ENCODE measurements at places on chromosomes 6 and 20. TPM values are rescaled to one million over a fixed set of nuclear protein-coding genes. Genes with fewer than 3 reads are reported as not detected.

DNA sequence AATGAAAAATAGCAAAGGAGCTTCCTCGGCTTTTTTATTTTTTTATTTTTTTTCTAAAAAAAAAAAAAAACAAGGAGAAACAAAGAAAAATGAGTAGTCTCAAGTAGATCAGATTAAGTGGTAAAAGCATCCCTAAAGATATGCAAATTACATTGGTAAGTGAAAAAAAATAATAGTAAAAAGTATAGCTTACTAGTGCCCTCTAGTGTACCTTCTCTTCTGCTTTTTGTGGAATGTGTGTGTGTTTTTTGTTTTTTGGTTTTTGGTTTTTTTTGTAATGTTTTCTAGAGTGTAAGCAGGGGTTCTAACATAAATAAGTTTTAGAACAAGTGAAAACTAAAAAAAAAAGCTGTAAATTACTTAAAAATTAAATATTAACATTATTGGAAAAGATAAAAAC, 1062.0 kb downstream of the HACE1 start:
- no peak for DNase-seq

- DNase-seq = no peak
Measured at GRCh38 chr6:118419448-118420394, 128.4 kb upstream of the PLN start.

OR2H2 gene
- total RNA-seq = not detected

NR2E1 gene
- not detected for total RNA-seq

- no peak for DNase-seq
Measured at GRCh38 chr6:162526960-162527359, 200.6 kb downstream of the PRKN start.

DNA sequence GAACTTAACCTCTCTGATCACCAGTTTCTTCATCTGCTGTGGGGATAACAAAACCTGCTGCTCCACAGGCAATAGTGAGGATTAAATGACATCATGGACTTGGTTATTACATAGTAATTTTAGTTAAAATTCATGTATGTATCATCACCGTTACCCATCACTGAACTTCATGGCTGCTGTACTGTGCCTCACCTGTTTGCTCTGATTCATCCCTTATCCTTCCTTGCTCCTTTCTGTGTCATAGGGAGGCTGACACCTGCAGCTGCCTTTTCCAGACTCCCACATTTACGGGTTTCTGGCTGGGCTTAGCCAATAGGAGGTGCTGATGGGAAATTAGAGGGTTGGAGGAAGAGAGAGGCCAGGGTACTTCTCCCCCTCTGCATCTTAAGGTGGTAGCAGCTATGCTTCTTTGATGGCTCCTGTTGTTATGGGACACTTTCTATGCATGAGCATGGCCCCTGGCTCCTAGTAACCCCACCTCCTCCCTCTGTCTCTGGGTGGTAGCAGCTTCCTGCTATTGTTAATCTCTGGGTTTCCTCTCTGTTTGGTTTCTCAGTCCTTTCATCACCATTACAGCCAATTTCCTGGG, 332.1 kb downstream of the DHX35 start:
- no peak for DNase-seq

ASIP gene
- not detected for total RNA-seq

L3MBTL3 gene
- total RNA-seq = 17.1 TPM

- no peak for DNase-seq
Measured at GRCh38 chr20:45459606-45460005, 9.9 kb upstream of the WFDC2 start.

GRCh38 chr6:20704325-20705025, 170.2 kb downstream of the CDKAL1 start:
- no peak for DNase-seq

ZNF76 gene
- total RNA-seq = 42.4 TPM

GRCh38 chr20:2918096-2919049, 45.1 kb downstream of the PTPRA start:
- no peak for DNase-seq

ABCF1 gene
- total RNA-seq = 78.0 TPM

DHX16 gene
- total RNA-seq = 40.4 TPM

GRCh38 chr6:100257793-100258395, 206.8 kb downstream of the SIM1 start:
- DNase-seq = no peak

BMP7 gene
- total RNA-seq = not detected

- no peak for DNase-seq
Measured at GRCh38 chr20:37573626-37574198, 46.0 kb upstream of the BLCAP start.

- DNase-seq = no peak
Measured at GRCh38 chr6:53662457-53662856, 3.1 kb downstream of the KLHL31 start.

DNA sequence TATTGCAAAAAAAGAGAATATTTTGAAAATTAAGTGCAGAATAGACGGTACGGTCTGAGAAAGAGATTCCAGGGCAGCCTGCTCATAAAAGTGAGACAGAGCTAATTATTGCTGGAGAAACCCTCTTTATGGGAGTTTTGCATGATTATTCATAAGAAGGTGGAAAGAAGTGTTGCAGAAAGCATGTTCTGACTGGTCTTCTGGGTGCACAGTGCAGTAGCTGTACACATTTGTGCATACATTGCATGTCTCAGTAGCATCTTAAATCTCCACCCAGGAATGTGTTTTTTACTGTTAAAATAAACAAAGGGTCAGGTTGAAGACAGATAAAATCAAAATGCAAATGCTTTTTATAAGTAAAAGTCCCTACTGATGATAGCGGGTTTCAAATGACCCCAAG, 1813.6 kb upstream of the DEFB115 start:
- DNase-seq = no peak

DNA sequence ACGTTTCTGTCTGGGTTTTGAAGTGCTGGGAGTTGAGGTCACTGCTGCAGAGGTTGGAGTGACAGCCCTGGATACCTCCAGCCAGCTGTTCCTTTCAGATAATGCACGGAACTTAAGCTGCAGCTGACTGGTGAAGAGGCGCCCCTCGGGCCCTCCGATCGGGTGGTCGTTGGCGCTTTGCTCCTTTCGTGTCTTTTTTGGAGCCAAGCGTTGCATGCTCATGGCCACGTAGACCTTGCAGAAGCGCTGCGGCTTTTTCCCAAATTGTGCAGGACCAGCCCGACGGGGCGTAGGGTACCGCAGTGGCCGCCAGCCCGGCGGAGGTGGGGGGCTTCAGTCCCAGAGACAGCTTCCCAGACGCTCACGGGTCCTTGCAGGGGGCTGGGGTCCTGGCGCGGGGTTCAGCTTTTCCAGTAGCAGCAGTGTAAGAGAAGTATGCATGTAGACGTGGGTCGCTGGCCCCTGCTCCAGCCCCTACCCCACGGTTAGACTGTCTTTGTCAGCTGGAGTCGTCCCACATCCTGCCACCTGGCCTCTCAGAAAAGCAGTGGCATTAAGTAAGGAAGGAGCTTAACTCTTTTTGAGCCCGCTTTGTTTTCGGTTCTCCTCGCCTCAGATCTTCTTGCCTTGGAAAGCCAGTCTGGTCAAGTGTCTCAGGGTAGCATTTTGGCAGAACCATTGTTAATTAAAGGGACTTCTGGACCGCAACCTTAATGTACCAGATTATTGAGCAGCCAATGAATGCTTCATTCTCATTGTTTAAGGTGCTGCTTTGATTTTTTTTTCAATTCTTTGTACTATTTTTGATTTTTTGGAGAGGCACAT, 838 bp downstream of the TNFAIP3 start:
- peak; percentile 59 for DNase-seq

DNA sequence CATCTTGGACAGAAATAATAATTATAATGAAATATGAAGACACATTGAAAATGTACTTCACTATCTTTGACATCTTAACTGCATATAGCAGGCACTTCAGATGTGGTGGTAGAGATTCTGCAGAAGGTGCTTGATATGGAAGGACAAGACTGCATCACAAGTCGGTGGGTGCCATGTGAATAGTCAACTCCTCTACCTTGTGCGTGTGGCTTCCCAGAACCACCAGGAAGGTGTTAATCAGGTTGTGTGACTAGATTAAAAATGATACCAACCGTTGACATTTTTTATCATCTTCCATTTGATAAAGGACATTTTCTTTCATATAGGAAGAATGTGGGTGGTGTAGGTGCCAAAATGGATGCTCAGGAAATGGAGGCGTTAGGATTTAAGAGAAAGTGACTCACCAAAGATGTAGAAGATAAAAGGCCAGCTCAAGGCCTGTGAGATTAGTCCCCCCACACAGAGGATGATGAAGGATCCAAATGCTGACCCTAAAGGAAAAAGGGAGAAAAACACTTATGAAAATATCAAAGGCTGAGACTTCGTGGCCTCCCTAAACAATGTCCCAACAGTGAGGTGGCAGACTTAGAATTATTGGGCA, 12.3 kb downstream of the SLC17A2 start:
- DNase-seq = no peak

RRAGD gene
- total RNA-seq = 8.8 TPM

DNA sequence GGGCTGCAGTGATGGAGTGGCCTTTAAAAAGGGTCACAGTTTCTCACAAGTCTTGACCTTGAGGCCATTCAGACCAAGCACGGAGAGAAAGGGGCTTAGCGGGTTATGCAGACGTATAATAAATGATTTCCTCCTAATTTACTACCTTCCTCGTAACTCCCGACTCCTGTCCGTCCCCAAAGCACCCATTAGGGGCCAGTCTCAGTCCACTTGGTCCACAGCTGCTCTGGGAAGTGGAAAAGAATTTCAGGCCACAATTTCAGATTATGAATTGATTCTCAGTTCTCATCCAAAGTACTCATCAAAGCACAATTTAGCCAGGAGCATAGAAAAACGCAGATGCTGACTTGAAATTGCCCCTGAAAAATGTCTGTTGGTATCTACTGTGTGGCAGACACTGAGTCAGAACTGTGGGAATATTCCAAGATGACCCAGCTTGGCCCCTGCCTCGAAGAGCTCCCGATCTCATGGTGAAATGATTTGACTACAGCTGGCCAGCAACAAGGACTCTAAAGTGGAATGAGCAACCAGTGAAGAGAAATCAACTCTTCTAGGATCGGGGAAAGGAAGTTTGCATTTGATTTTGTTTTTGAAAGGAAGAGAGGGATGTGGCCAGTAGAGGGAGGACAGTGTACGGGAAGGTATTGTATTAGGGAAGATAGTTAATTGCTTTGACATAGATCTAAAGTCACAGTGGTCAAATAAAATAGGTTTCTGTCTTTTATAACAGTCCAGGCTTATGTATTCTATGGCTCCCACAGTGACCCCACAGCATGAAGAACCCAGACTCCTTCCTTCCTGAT, 15.2 kb upstream of the STK35 start:
- no peak for DNase-seq

DNA sequence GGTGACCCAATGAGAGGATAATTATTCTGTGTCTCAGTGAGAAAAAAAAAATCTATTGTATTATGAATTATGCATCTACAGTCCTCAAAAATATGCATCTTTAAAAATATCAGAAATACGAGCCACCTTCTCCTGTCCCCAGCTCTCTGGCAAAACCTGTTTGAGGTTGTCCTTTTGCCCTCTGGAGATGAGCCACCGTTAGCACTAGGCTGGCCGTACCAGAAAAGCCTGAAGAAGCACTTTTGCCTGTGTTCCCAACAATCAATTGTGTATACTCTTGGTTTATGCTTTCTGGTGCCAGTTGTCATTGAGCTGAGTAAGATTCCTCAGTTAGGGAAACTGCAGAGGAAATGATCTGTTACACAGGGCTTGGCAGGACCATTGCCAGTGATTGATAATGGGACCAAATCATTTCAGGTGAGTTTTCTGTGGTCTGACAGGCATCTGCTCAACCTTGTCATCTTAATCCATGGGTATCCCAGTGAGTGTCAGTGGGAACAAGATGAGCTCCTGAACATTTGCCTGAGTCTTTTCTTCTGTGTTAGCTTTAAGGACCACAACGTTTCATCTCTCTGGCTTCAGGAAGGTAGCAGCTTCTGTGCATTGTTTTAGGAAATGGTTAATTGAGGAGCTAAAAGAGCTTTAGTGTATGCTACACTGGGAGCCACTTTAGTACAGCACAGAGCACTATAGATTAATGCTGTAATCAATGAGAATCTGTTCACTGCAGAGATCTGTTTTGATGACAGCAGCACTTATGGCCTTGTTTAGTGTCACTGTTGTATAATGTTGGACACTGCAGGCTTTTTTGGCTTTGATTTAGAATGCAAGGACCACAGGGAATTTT, 330.1 kb downstream of the RIMS1 start:
- DNase-seq = no peak

DNA sequence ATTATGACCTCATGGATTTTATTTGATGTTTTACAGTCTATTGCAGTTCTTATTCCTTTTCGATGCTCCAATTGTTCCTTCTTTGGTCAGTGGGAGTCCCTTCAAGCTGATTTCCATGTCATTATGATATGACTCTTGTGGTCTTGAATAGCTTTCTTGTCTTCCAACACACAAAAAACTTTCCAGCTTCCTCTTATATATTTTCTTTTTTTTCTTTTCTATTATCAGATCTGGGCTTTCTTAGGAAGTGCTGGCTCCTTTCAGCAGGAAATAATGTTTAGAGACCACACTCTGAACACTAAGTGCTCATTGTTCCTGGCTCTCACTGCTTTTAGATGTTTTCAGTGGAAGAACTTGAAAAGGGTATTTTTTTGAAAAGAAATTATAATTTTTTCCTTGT, 3.1 kb upstream of the SLC17A1 start:
- DNase-seq = no peak

TGM3 gene
- total RNA-seq = not detected

DNA sequence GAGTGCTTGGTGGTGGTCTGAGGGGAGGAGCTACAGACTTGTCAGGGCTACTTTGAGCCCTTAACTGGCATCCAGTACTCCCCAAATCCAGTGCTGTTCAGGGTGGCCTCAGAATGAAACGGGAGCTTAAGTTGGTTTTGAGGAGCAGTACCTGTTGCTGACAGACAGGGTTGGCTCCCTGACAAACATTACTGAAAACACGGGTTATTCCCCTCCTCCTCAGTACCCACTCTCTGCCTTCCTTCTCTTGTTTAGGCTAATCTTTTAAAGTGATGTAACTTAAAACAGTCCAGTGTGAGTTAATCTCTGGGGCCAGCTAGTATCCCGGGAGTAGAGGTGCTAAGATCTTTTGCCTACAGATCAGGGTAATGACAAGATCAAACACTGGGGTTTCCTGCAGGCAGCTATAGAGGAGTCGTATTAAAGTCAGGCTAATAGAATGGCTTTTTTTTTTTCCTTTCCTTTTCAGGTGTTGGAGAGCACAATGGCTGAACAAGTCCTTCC, 3.7 kb downstream of the TNFAIP3 start:
- DNase-seq = peak; percentile 35

DNA sequence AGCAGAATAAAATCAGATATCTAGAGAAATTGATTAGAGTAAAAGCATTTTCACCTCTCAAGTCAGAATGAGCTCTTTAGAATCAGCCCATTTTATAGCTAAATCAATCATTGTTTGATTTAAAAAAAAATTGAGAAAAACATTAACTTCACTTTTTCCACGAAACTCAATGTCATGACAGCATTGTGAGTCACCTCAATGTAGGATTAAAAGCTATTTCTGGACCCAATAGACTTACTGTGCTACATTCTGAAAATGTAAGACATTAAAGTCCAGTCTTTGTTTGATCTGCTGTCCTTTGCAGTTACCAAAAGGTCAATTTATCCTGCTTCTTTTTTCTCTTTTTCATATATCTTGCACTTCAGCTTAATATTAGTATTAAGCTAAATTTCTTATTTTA, 519.4 kb upstream of the ZNF337 start:
- no peak for DNase-seq

- no peak for DNase-seq
Measured at GRCh38 chr6:39599341-39599740, 125.9 kb downstream of the KIF6 start.

WFDC10B gene
- total RNA-seq = not detected

ACTL10 gene
- total RNA-seq = 2.4 TPM

All from activated CD4-positive, alpha-beta T cell treated with anti-CD3 and anti-CD28 coated beads, Interleukin-2, amount 10 ng/mL, durations not matched to agents 7 days and 5 days (primary cell).